ENCODE measurements at places on chromosomes 6 and 20.

- no peak for DNase-seq
Measured at GRCh38 chr20:38890497-38890818, 35.8 kb upstream of the FAM83D start.

- no peak for DNase-seq
Measured at GRCh38 chr20:2626853-2627541, 25.4 kb upstream of the NOP56 start.

GRCh38 chr6:124968401-124968800 is 6.2 kb downstream of the RNF217 start:
- DNase-seq, result no peak

DNA sequence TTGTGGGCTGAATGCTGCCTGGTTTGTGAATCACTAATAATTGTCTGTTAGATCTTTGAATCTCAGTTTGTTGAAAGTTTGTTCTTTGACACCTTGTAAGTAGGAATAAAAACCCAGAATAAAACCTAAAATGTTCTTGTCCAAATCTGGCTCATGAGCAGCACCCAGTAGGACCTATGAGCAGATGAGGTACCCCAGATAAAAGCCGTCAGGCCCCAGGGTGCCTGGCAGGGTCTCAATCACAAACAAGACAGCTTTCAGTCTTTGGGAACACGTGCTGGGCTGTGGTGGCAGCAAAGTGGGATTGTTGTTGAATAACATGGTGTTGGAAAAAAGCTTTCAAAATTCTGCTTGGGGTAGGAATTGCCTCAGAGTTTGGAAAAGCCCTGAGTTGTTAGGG is 52.1 kb upstream of the ECI2 start:
- DNase-seq, result no peak

DNA sequence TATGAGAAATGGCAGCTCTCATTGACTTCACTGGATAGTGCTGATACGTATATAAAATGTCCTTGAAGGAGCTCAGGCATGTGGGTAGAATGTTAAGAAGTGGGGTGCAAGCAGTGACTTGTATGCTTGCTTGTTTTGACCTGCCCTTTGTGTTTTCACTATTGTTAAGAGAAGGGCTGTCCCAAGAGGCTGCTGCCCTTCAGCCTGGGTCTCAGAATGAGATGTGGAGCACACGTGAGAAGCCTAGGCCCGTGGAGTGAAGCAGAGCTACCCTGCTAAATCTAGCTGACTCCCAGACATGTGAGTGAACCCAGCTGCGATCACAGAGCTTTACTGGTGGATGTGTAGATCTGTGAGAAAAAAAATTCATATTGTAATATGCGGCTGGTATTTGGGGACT is 305.3 kb upstream of the RGS17 start:
- no peak for DNase-seq

GRCh38 chr6:109318328-109318876 is 63.9 kb downstream of the CD164 start:
- DNase-seq, result no peak

- no peak for DNase-seq
Measured at GRCh38 chr6:2480267-2480966, 235.0 kb upstream of the GMDS start.

DNA sequence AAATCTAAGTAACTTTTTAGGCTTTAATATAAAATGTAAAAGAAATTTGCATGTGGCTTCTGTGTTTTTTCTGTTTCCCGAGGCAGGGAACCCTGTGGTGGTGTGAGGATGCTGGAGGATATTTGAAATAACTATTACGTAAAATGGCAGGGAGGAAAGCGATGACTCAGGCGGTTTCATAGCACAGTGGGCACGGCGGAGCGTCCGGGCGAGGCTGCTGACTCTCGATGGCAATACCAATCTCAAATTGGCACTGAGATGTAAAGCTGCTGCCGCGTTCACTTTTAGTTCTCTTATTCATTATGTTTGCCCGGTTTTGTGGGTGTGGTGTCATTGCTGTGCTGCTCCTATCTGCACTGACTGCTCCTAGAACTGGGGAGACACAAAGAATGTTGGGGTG is 254.3 kb downstream of the THBS2 start:
- no peak for DNase-seq

DNA sequence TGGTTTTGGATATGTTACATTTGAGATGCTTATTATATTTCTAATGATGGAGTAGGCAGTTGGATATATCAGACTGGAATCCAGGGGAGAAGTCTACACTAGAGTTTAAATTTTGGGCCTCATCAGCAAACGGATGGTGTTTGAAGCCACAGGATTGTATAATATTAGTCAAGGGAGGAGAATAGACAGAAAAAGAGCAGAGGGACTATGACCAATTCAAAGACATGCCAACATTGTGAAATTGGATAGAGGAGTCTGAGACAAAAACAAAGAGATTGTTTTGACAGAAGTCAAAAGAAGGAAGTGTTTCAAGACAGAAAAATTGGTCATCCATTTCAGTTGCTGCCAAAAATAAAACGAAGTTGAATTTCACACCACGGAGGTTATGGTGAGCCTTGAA is 66.5 kb downstream of the NOX3 start:
- DNase-seq, result no peak

DNA sequence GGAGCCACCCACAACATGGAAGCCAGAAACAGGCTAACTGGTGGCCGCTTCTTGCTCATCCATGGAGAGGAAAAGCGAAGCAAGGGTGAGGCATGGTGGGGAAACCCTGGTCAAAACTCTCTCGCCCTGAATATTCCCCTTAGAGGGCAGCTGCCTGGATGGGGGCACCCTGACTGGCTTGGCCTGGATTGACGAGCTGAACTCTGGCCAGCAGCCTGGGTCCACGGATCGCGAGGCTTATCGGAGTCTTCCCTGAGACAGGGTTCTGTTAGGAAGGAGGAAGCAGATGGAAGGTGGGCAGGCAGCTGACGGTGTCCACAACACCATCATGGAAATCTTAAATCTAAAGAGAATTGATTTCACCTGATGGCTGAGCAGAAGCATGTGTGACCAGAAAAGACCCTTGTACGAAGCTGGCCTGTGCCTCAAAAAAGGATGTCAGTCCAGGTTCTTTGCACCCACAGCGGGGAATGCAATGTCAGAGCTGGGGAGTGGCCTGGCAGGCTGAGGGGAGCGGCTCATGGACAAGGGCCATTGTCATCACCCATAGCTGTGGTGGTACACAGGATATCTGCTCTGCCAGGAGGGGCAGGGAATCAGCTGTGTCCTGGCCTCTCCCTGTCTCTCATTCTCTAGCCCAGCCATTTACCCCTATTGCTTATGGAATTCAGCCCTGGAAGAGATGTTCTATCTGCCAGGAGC is 109.4 kb upstream of the SNX9 start:
- DNase-seq, result no peak

GRCh38 chr6:113301651-113302050 is 555.5 kb upstream of the MARCKS start:
- no peak for DNase-seq

GRCh38 chr20:9218531-9218961 is 149.7 kb downstream of the PLCB4 start:
- DNase-seq, result no peak

Measured in activated CD4-positive, alpha-beta T cell treated with anti-CD3 and anti-CD28 coated beads for 4 hours (primary cell).